AG09319 (cell line): ENCODE measurements at places on chromosomes 3 and 15.

GRCh38 chr15:51121118-51121517 lies 26.4 kb upstream of the TNFAIP8L3 start:
- peak; percentile 53 for DNase-seq

DNA sequence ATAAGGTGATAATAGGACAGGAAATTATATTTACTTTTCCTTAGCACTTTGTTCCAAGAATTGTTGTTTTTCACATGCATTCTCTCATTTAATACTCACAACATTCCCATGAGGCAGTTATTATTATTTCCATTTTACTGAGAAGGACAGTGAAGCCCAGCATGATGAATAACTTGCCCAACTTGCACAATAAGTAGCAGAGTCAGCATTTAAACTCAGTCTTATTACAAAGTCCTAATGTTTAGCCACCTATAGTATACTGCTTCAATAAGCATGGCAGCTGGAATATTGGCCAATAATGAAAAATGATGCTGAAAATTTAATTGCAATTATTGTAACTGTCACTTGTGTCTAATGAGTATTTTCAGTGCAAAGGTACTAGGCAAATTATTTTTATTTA lies 45.7 kb downstream of the SYNPR start:
- DNase-seq: no peak

GRCh38 chr3:72413228-72413627 lies 435.0 kb downstream of the SHQ1 start:
- no peak for DNase-seq

DNA sequence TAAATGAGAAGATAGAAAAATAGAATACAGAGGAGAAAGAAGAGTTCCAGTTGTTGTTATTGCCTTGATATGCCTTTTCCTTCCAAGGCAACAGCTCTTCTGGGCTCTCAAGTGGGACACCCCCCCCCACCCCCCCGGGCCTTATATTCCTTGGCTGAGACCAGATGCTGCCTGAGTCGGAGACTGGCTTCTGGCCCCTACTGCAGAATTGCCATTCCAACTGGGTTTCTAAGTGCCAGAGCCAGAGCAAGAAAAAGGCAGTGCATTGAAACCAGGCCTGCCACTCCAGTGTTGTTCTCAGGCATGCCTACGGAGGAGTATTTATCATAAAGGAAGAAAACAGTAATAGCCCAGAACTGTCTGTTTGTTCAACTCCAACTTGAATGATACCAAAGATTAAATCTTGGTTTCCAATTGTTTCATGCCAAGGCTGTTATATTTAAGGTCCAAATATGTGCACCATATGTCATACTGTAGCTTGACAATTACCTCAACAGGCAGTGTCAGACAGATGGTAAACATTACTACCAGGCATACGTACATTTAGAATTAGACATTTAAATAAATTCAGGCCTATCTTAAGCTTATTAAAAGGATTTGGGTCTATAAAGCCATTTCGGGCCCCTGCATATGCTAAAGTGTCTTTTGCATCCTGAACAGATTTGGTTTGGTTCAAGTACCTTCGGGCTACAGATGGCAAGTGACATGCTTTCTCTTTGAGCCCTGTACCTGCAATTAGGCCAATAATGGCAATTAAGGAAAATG lies 209.9 kb upstream of the SEMA6D start:
- DNase-seq: no peak

DNA sequence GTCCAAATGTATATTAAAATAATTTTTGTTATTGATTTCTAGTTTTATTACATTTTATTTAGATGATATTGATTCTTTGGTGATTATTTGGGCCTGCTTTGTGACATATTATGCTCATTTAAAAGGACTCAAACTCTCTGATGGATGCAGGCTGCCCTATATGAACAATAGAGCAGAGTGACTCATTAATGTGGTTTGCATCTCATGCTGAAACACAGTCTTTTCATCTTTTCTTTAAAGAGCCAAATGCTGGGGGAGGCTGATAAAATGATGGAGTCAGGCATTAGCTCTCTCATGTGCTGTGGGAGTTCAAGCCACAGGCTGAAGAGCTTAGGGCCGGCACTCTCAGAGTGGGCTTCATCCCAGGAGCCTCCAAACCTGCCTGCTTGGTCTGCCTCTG lies 7.2 kb downstream of the PLA1A start:
- DNase-seq: no peak

GRCh38 chr15:51869060-51869421 lies 39.6 kb downstream of the TMOD3 start:
- DNase-seq: no peak

DNA sequence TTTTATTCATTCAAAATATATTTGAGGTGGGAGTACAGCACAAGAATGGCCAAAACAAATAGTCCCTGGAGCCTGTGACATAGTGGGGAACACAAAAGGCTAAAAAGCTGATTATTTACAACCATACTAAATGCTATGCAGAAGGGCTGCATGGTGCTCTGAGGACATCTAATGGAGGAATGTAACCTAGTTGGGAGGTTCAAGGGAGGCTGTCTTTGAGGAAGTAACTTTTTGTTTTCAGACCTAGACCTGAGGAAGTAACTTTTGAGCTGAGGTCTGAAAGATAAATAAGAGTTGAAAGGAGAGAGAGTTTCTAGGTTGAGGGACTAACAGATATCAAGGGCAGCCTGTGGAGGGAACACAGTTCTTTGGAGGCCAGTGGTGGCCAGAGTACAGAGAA lies 34.8 kb upstream of the RASA2 start:
- DNase-seq: peak; percentile 53

DNA sequence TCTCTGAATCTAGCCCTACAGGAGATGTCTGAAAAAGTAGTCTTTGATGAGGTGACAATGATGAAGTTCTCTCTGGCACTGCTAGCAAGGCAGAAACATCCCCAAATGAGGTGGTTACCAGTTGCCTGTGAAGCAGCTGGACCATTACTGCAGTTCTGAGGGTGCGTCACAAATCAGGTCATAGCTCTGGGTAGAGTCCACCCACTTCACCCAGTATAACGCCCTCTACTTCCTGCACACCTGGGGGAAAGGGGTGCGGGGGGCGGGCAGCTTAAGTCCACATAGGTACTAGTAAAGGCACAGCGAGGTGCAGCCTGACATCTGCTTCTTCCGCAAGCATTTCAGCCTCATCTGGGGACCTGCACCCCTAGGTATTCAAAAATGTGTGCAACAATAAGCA lies 13.4 kb upstream of the SATB1 start:
- DNase-seq: no peak

GRCh38 chr3:160480931-160481330 lies 31.3 kb upstream of the TRIM59 start:
- DNase-seq: no peak

DNA sequence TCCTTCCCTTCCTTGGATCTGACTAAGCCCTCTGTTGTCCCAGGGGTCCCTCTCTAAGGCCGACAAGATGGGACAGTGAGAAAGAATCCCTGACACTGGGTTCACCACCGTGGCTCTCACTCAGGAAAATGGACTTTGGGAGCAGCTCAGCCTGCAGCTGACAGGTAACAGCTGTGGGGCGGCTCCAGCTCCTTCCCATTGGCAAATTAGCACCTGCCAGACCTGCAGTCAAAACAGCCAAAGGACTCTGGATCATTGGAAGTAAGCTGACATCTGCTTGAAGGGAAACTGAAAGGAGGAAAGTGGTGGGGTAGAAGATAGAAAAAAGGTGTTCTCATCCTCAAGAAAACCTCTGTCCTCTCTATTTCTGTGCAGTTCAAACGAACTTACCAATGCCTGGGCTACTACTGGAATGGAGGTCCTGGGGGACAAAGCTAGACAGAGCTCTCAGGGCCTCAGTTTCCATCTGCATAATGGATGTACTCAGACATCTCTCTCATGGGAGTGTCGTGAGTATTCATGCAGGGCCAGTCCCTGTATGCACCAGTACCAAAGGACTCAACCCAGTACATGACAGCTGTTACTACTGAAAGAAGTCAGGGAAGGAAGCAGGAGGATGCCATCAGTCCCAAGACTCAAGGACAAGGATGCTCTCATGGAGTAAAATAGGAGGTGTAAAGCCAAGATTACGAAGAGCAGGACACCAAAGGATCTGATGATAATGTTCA lies 53.6 kb upstream of the DCLK3 start:
- no peak for DNase-seq
